CD4-positive, alpha-beta T cell (primary cell): ENCODE measurements at places on chromosomes 3 and 15.

DNA sequence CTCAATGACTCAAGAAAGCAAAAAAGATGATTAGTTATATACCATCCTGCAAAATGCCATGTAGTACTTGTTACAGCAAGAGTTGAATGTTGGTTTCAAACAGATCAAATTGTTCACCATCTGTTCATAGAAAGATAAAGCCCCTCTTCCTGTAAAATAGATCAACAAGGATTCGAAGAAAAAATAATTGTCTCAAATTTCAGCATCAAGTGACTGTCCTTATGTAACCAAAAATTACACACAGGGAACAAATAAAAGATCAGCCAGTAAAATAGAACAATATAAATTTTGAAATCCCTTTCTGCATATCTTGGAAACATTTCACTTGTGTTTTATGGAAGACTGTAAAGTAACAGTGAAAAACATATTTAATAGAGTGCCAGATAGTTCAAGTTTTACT is 165.1 kb upstream of the STAC start:
- H3K4me1 ChIP-seq = no peaks in the 10 kb centered on the region
- H3K27ac ChIP-seq = no peak overlapping the region
- no peaks in the 10 kb centered on the region for H3K27me3 ChIP-seq
- no peak for DNase-seq
- no peaks in the 10 kb centered on the region for H3K36me3 ChIP-seq

GRCh38 chr3:15390460-15390859 is 36.9 kb downstream of the METTL6 start:
- H3K27me3 ChIP-seq = no peaks in the 10 kb centered on the region
- H3K4me3 ChIP-seq = no peak overlapping the region
- no peaks in the 10 kb centered on the region for H3K4me1 ChIP-seq
- no peak overlapping the region for H3K27ac ChIP-seq
- no peaks in the 10 kb centered on the region for H3K36me3 ChIP-seq

GRCh38 chr3:95343228-95343627 is 1280.4 kb downstream of the NSUN3 start:
- no peaks in the 10 kb centered on the region for H3K4me1 ChIP-seq
- H3K4me3 ChIP-seq = no peak overlapping the region
- H3K36me3 ChIP-seq = no peaks in the 10 kb centered on the region
- no peak overlapping the region for H3K27ac ChIP-seq

DNA sequence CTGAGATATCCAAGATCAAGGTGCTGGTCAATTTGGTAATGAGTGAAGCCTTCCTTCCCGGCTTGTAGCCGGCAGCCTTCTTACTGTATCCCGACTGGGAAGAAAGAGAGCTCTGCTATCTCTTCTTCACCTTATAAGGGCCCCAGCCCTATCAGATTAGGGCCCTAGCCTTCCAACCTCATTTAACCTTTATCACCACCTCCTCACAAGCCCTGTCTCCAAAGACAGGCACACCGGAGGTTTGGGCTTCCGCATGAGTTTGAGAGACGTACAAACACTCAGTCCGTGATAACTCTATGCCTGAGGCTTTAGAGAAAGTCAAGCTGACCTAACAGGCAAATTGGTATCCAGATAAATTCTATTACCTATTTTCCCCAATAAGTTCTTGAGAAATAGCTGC is 243.9 kb downstream of the OPA1 start:
- no peak overlapping the region for H3K27ac ChIP-seq
- no peak for DNase-seq
- no peaks in the 10 kb centered on the region for H3K36me3 ChIP-seq
- no peak overlapping the region for H3K4me3 ChIP-seq

DNA sequence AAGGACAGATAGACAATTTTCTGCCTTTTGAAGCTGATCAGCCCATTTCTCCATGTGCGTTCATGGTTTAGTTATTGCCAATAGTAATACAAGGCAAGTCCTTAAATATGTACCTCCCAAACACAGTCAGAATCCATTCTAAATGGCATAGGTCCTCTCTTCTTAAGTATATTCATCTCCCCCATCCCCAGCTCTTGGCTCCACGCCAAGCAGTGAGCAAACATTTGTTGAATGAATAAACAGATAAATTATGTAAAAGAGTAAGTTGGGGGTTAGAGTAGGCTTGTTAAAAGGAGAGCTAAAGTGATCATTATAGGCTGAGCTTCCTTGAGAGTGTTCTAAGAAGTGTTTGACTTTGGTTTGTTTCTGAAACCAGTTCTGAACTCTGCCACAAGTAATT is 241.3 kb downstream of the ITPR1 start:
- H3K36me3 ChIP-seq = peaks cover 7% of the 10 kb centered on the region
- DNase-seq = no peak
- peaks cover 27% of the 10 kb centered on the region for H3K4me1 ChIP-seq
- no peaks in the 10 kb centered on the region for H3K27me3 ChIP-seq
- H3K27ac ChIP-seq = no peak overlapping the region
- H3K4me3 ChIP-seq = no peak overlapping the region

DNA sequence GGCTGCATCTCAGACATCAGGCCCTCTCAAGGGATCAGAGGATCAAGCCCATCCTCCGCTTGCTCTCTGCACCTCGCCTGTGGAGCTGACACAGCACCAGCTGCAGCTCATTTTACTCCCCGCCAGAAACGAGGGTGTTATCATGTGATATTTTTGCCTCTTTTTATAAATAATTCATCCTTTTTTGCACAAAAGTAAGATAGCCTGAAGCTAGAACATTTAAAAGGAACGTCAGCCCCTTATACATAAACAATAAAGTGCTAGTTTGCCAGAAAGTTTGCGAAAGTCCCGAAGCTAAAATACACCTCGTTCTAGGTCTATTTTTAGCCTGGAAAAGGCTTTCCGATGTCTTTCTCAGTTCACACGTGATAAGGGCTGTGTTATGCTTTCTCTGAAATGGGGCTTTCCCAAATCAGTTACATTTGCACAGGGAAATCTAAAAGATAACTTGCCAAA is 9.6 kb upstream of the FAM174B start:
- H3K4me1 ChIP-seq = no peaks in the 10 kb centered on the region
- peaks cover 4% of the 10 kb centered on the region for H3K27me3 ChIP-seq
- no peaks in the 10 kb centered on the region for H3K36me3 ChIP-seq
- no peak overlapping the region for H3K4me3 ChIP-seq
- H3K27ac ChIP-seq = no peak overlapping the region

DNA sequence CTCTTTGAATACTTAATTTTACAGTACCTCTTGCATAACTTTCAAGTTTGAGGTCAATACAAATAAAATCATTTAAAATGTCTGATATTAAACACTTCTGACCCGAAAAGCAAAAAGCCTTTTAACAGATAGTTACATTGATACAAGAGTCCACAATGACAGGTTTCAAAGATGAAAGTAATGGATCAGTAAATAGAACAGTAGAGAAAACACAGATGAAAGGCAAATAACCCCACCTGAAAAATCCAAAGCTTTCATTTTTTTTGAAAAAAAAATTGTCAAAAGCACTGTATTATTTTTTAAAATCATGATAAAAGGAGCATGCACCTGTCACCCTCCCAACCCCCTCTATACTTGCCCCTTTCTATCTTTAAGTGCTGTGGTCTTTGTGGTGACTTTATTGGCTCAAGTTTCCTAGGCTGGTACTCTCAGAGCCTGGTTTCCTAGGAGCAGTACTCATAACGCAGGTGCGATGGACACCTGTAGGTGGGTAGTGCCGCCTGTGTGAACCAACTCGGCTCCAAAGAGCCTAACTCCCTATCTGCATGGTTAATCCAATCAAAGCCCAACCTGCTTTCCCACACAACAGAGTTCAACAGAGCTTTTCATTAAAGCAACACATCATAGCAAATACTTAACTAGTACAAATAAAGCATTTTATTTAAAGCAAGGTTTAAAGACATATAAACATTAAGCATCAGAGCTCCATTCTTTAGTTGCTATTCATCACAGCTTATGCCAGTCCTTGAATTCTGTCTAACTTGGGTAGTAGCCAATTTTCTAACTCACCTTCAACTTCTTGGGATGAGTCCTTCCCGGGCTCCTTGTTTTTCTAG is 32.2 kb downstream of the LIPC start:
- no peak overlapping the region for H3K27ac ChIP-seq
- DNase-seq = no peak
- no peaks in the 10 kb centered on the region for H3K36me3 ChIP-seq
- H3K4me1 ChIP-seq = peaks cover 14% of the 10 kb centered on the region

DNA sequence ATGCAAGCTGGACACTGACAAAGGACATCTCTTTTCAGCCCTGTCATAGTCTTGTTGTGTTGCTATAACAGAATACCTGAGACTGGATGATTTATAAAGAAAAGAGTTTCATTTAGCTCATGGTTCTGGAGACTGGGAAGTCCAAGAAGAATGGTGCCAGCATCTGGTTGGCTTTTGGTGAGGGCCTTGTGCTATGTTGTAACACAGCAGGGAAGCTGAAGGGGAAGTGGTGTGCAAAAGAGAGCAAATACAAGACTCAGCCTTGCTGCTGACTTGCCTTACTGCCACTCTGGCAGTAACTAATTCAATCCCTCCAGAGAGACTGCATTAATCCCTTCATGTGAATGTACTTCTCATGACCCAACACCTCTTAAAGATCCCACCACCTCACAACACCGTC is 356.3 kb upstream of the PROK2 start:
- no peak overlapping the region for H3K27ac ChIP-seq
- H3K27me3 ChIP-seq = no peaks in the 10 kb centered on the region
- no peak overlapping the region for H3K4me3 ChIP-seq
- H3K36me3 ChIP-seq = no peaks in the 10 kb centered on the region
- DNase-seq = no peak

DNA sequence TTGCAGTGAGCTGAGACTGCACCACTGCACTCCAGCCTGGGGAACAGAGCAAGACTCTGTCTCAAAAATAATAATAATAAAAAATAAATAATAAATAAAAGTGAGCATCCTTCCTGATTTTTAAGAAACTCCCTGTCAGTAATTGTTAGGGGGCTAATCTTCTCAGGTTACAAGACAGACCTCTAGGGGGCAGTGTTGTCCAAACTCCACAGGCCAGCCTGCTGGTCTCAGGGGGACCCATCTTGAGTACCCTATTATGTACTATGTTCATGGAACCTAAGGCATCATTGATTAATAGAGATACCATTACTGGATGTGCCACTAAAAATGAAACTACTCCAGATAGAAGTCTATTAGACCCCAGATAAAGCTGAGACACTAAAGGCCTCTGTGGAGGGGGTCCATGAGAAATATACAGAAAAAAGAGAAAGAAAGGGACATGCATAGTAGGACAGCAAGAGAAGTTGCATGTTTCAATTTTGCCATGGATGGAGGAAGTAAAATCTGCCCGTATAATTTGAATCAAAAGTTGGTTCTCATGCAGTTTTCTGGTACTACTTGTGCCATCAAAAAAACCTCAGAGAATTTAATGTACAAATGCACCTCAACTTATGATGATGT is 85.5 kb upstream of the CDV3 start:
- no peak overlapping the region for H3K27ac ChIP-seq
- no peak overlapping the region for H3K4me3 ChIP-seq
- H3K27me3 ChIP-seq = no peaks in the 10 kb centered on the region
- H3K36me3 ChIP-seq = no peaks in the 10 kb centered on the region
- peak; percentile 78 for DNase-seq
- H3K4me1 ChIP-seq = peaks cover 43% of the 10 kb centered on the region

DNA sequence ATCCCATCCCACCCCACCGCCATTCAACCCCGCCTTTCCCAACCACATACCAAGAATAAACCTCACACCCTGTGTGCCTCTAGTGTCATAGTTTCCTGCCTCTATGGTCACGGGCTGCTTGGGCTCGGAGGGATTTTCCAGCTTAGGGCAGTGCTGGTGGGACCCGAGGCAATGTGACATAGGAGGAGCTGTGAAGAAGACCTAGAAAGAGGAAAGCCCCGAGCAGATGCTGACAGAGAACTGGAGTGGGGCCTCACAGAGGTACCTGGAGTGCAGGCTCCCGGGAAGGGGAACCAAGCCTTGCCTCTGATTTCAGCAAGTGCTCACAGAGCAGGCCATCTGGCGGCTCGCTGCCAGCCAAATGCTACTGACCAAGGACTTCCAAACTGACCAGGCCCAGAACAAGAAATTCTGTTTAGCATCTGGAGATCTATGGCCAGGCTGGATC is 27.5 kb downstream of the BHLHE40 start:
- peaks cover 47% of the 10 kb centered on the region for H3K4me1 ChIP-seq
- H3K4me3 ChIP-seq = no peak overlapping the region
